ENCODE measurements at places on chromosomes 6 and 20.

GRCh38 chr6:31268836-31269235, 3.1 kb downstream of the HLA-C start:
- DNase-seq = no peak

DNA sequence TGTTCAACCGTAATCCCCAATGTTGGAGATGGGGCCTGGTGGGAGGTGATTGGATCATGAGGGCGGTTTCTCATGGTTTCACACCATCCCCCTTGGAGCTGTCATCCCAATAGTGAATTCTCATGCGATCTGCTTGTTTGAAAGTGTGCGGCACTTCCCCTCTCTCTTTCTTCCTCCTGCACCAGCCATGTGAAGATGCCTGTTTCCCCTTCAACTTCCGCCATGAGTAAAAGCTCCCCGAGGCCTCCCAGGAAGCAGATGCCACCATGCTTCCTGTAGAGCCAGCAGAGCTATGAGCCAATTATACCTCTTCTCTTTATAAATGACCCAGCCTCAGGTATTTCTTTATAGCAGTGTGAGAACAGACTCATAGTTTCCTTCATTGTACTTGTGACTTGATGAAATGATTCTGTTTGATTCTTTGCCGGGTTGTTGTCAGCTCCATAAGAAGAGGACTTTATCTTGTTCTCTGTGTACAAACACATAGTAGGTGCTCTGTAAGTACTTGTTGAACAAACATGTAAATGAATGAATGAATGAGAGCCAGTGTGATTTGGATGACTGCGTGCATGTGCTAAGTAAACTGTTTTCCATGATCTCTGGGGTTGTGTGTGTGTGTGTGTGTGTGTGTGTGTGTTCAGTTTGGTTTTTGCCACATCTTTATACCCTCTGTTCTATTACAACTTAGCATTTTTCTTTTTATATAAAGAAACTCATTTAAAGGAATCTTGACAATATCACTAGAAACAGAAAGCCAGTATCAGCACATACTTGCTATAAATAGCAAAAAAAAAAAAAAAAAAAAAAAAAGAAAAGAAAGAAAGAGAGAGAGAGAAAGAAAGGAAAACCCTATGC, 22.5 kb upstream of the PTGIS start:
- DNase-seq = no peak

GRCh38 chr6:24740861-24741260, 21.9 kb upstream of the C6orf62 start:
- no peak for DNase-seq

DNA sequence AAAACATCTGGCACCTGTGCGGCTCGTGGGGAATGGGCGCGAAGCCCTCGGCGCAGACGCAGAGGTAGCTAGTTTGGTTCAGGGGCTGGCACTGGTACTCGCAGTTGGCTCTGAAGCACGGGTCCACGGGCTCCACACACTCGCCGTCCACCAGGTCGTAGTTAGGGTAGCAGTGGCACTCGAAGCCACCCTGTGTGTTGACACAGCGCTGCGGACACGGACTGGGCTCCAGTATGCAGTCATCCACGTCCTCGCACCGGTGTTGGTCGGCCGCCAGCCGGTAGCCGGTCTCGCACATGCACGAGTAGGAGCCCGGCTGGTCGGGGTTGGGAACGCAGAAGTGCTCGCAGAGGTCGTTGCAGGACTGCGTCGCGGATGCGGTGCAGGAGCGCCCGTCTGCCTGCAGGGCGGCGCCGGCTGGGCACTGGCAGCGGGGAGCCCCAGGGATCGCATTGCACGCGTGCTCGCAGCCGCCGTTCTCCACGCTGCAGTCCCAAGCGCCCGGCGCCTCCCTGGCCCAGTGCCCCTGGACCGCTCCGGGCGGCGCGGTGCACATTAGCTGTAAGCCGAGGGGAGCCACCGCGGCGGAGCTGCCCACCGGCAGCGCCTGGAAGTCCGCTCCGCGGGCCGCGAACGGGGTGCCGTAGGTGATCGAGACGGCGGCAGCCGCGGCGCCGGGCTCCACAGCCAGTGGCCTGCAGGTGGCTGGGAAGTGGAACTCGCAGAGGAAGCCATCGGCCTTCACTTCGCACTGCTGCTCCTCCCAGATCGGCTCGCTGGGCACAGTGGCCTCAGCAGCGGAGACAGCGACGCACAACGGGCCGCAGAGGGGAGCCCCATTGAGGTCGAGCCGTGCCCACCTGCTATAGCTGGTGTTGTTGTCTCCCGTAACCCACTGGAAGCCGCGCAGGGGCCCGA, 930 bp downstream of the THBD start:
- no peak for DNase-seq

GRCh38 chr20:50435397-50436051, 74.7 kb upstream of the PTPN1 start:
- no peak for DNase-seq

GRCh38 chr6:19805129-19805481, 32.1 kb upstream of the ID4 start:
- no peak for DNase-seq

- no peak for DNase-seq
Measured at GRCh38 chr6:124487623-124488431, 474.4 kb upstream of the RNF217 start.
